Right atrium auricular region (tissue), 2 donors: ENCODE measurements at places on chromosomes 4 and X. TPM values are rescaled to one million over a fixed set of nuclear protein-coding genes. Genes with fewer than 3 reads are reported as not detected.

The STAG2 gene
- 45.8 TPM for total RNA-seq

The JCHAIN gene
- 1.8 TPM for total RNA-seq

The TECRL gene
- 712 TPM for total RNA-seq

The OPHN1 gene
- 2.5 TPM for total RNA-seq

The CLNK gene
- not detected for total RNA-seq

GRCh38 chrX:9942086-9942485 is 25.1 kb upstream of the CLDN34 start:
- DNase-seq: no peak

DNA sequence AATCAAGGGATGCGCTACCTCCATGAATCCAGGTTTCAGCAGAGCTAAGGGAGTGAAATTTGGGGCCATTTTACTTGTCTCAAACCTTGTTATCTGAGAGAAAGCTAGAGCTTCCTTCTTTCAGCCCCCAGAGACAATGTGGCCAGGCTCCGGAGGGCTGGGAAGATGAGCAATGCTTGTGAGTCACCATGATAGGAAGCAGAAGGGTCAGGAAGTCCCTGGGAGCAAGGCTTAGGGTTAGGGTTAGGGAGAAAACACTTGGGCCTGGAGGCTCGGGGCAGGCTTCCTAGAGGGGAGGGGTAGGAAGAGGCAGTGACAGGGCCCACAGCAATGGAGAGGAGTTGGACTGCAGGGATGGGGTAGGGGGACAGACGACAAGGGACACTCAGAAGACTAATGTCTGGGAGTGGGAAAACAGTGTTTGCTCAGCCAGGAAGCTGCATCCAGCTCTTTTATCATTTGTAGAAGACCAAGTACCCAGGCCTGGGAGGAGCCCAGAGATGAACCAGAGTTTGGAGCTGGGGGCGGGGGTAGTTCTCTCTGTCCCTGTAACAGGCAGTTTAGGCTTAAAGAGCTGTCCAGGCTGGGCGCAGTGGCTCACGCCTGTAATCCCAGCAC is 16.4 kb upstream of the PORCN start:
- no peak for DNase-seq
